Urothelium cell line (cell line): ENCODE measurements at places on chromosomes 3 and 15.

DNA sequence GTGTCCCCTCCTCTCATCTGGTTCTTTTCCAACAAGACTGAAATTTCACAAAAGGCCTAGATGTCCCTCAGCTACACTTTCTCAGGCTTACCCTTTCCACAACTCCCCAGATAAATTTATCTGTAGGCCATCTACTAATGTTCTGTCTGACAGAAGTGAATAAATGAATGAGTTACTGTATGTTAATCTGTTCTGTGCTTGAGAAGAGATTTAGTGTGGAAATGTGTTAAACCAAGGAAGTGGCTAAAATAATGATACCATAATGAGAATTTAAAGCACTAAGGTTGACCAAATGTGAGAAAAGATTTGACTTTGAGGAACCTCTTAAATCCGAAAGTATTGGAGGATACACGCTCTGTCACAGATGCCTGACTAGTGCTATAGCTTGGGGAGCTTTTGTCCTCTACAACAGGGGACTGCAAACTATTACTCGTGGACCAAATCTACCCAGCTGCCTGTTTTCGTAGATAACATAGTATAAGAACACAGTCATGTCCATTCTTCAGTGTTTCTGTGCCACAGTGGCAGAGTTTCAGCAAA lies 74.8 kb upstream of the P2RY1 start:
- no peak for DNase-seq

DNA sequence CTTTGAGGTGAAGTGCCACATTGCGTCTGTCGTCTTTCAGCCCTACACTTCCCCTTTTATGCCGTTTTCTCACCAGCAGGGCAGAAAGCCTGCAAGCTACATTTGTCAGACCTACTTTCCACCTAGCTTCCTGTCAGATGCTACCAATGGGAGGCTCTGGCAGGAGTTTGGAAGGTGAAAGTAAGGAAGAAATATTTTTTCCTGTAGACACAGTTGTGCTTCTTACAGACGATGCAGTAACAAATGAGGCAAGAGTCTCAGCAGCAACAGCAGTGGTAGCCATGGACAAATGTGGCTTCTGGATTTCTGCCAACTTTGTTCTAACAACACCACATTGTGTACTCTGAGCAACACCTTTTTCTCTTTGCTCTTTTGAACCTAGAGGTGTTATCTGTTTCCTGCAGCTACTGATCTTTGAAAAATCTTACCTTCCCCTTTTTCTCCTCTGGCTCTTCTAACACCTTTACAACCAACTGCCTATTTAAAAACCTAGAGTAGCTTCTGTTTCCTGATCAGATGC lies 70.6 kb upstream of the STT3B start:
- DNase-seq, result peak; percentile 12

GRCh38 chr15:64460724-64461720 lies 644 bp downstream of the ZNF609 start:
- DNase-seq, result peak; percentile 75

DNA sequence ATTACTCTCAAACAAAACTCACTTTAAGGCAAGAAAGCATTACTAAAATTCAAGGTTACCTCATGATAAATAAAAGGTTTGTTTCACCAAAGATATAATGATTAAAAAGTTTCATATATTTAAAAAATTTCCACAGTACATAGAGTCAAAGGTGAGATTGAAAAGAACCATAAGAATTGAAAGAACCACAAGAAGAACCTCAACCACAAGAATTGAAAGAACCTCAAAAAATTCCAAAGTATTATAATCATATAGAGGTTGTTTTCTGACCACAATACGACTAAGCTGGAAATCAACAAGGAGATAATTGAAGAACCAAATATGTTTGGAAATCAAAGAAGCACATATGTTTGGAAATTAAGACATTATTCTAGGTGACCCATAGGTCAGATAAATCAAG lies 52.7 kb downstream of the SLC25A36 start:
- no peak for DNase-seq

GRCh38 chr15:26443321-26443720 lies 329.5 kb downstream of the GABRB3 start:
- DNase-seq, result no peak

DNA sequence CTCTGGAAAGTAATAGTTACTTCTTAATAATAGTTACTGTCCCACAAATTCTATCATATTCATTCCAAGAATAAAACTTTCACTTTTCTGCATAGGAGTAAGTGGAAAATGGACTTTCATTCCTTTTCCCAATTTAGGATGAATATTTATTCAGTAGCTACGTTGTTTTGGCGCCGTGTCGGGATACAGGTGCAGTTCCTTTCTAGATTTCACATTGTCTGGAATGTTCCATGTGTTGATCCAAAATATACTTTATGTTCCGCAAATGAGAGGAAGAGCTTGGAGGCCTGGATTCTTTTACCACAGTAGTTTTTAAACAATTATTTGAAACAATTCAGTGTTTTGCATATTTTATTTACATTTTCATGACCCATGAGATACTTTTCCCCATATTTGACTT lies 22.8 kb upstream of the PPARG start:
- no peak for DNase-seq

DNA sequence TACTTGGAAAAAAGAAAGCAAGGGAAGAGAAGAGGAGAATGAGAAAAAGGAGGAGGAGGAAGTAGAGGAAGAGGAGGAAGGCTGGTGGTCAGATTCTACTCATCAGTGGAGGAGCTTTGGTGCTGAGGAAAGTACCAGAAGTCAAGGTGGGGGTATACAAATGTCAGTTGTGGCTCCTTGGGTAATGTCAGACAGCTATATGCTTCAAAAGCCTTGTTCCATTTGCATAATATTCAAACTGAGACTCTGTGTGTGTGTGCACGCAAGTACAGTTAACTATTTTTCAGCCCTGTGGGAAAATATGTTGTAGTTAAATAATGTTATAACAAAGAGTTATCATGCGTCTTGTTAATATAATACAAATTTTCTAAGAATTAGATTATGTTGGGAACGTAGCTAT lies 609.7 kb downstream of the PDCD6IP start:
- no peak for DNase-seq

- no peak for DNase-seq
Measured at GRCh38 chr3:52983336-52983807, 62.5 kb downstream of the SFMBT1 start.

GRCh38 chr3:31839144-31839917 lies 141.7 kb downstream of the OSBPL10 start:
- no peak for DNase-seq

DNA sequence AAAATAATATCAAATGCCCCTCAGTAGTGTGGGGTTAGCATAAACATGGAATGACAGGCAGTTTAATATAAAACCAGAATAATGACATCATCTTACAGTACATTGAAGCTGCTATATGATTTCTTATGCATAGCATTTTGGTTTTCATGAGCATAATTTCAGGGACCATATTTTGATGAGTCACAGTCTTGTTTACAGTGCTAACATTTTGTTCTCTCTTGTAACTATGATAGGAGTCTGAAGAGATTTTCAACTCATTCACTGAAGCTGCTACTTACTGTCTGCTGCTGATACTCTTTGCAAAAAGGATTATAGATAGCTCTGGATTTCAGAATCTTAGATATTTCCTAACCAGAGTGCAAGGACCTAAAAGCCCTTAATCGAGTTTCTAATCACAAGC lies 92.6 kb upstream of the CCDC54 start:
- no peak for DNase-seq

DNA sequence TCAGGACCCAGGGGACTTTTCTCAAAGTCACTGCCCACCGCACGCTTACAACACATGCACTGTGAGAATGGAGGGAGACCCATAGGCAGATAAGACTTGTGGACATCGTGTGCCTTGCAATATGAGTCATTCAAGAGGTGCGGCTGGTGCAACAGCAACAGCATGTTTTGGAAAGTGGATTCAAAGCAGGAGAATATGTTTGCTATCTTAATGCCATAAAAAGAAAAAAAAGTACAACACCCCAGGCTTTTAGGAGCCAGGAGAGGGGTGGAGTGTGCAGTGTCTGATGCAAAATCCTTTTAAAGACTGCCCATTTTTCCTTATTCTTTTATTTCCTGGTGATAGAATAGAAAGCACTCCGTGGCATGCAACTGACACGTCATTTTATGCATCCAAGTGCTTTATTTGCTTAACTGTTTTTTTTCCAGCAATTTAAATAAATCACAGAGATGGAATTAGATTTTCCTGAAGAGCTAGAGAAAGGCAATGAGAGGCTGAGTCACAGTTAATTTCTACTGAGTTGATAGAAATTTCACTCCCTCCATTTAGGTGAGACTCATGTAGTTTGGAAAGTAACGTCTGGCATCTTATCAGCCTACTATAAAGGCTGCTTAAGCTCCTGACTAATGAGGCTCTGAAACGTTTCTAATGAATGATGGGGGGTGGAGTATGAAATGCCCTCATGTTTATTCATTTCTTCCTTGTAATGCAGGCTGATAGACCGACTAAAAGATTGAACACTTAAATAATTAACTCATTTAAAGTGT lies 96.4 kb downstream of the NSUN3 start:
- DNase-seq, result peak; percentile 50

DNA sequence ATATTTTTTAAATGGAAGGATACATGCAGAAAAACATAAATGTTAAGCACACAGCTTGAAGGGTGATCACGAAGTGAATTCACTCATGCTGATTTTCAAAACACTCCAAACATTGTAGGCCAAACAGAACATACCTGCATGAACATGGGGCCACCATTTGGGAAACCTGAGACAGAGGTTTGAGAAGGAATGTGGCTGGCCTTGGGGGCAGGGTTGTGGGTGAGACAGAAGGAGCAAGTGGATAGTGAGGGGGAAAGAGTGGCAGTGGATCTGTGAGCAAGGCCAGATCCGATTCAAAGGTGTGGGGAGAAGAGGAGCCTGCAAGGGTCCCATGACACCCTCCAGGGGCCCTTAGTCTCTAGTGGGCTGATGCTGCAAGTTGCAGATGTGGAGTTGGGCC lies 94.9 kb downstream of the HMG20A start:
- DNase-seq, result no peak

DNA sequence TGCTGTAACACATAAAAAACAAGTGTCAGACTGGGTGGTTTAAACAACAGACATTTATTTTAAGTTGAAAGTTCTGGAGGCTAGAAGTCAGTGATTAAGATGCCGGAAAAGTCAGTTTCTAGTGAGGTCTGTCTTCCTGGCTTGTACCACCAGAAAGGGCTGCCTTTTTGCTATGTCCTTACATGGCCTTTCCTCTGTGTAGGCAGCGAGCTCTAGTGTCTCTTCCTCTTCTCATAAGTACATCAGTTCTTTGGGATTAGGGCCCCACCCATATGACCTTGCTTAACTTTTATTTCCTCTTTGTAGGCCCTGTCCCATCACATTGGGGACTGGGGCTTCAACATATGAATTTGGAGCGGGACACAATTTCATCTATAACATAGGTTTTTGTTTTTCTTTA lies 128.0 kb downstream of the BBX start:
- DNase-seq, result no peak

- no peak for DNase-seq
Measured at GRCh38 chr3:126925411-126926171, 57.3 kb upstream of the PLXNA1 start.

DNA sequence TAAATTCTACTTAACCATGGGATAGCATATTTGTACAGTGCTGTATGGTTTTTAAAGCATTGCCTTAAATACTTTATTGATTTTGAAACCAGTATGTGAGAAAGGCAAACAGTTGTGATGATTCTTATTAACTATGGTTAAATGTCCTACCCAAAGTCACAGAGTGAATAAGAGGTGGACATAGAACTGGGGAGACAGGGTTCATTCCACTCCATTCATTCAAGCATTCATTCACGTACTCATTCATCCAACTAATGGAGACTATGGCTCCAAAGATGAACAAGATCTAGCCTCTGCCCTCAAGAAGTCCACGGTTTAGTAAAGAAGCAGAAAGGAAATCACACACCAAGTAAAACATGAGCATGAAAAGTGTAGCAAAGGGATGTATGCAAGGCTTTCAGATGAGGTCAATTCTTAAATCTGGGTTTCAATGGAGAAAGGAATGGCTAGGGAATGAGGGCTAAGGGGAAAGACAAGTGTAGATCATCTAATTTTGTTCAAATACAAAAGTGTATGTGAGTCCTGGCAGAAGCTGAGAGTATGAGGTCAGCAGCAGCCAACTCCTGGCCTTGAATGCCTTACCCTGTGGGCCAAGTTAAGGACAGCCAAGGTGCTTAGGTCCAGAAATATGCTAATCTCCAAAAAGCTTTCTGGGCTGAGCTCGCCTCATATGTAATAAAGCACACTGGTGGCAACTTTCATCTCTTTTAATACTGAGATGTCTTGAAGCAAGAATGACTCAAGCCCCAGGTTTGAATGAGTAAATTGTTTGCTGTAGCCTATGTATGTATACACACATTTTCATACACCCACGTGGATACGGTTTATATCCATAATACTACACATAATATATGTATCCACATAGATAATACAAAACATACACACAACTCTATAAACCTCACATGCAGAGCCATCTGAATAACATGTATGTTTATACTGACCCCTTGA lies 4.3 kb downstream of the TNIK start:
- no peak for DNase-seq

DNA sequence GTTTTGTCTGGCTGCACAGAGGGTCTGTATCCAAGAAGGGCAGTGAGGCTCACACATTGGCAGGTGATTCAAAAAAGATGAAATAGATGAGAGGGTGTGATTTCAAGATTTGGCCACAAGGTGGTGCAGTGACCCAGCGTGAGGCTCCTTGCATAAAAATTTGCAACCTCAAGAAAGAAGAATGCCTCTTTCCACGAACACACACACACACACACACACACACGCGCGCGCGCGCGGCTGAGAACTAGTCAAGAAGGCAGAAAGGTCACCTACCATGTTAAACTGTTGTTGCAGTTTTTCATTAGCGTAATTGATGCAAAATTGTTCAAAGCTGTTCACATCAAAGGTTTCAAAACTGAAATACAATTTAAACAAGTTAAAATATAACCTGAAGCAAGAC lies 39.2 kb downstream of the MYO5C start:
- peak; percentile 61 for DNase-seq

DNA sequence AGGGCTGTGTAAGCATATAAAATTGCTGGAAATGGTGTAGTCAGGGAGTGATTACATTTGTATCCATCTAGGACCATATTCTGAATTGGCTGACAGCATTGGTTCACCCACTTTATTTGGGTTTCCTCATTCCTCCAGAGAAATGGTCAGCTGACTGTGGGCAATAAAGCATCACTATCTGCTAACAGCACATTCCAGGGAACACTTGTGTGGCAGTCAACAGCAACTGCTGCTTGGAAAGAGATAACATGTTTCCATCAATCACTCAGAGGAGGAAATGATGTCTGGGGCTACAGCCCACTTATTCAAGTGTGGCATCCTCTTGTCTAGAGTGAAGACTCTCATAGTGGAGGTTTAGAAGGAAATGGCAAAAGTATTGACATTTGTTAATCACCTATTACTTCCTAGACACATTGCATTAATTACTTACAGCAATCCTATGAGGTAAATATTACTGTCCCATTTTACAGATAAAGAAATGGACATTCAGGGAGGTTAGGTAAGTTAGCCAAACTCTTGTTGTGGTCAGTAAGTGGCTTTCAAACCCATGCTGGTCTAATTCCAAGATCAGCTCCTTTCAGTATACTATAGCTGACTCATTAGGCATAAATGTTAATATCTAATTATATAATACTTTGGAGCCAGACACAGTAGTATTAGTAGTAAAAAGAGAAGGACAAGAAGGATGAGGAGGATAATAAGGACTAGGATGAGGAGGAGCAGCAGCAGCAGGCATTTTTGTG lies 247.8 kb downstream of the ALCAM start:
- DNase-seq, result no peak

GRCh38 chr3:36373084-36373483 lies 7.2 kb upstream of the STAC start:
- peak; percentile 54 for DNase-seq

- DNase-seq, result no peak
Measured at GRCh38 chr3:4866866-4867265, 112.4 kb upstream of the BHLHE40 start.

- DNase-seq, result no peak
Measured at GRCh38 chr3:116994351-116994879, 284.8 kb downstream of the TUSC7 start.
